Dermis microvascular lymphatic vessel endothelial cell (primary cell): ENCODE measurements at places on chromosomes 3 and 15.
A peak's percentile ranks its signal among the peaks of the same experiment; 100 is the strongest.

- peak; percentile 84 for DNase-seq
Observed at GRCh38 chr3:79872483-79872882, 104.7 kb upstream of the ROBO1 start.

GRCh38 chr3:17372362-17373210 lies 369.8 kb downstream of the TBC1D5 start:
- no peak for DNase-seq

- no peak for DNase-seq
Observed at GRCh38 chr15:23079766-23080165, 40.4 kb upstream of the TUBGCP5 start.

GRCh38 chr15:30974112-30974511 lies 17.3 kb downstream of the MTMR10 start:
- DNase-seq, result no peak

- peak; percentile 28 for DNase-seq
Observed at GRCh38 chr15:55774113-55774970, 31.4 kb upstream of the PRTG start.

- no peak for DNase-seq
Observed at GRCh38 chr15:73716417-73716816, 32.2 kb downstream of the CD276 start.

DNA sequence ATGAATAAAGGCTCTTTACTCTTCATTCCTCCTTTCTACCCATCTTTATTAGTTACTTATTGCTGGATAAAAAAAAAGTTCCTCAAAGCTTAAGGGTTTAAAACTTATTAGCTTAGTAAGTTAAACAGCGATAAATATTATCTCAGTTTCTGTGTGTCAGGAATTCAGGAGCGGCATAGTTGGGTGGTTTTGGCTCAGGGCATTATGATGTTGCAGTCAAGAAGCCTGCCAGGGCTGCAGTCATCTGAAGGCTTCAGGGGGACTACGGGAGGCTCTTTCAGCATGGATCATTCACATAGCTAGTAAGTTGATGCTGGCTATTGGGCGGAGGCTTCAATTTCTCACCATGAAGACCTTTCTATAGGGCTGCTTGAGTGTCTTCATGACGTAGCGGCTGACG lies 1.9 kb upstream of the DLG1 start:
- no peak for DNase-seq

DNA sequence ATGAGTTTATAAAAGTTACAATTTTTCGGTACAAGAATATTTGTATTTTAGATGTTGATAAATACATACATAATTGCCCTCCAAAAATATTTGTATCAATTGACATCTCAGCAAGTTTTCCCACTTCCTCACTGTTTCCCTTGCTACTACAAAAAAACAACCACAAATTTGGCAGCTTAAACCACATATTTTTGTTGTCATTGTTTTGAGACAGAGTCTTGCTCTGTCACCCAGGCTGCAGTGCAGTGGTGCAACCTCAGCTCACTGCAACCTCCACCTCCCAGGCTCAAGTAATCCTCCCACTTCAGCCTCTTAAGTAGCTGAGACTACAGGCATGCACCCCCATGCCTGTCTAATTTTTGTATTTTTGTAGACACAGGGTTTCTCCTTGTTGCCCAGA lies 162.8 kb upstream of the RARB start:
- DNase-seq, result no peak

GRCh38 chr3:28948685-28949084 lies 332.2 kb upstream of the RBMS3 start:
- DNase-seq, result no peak

DNA sequence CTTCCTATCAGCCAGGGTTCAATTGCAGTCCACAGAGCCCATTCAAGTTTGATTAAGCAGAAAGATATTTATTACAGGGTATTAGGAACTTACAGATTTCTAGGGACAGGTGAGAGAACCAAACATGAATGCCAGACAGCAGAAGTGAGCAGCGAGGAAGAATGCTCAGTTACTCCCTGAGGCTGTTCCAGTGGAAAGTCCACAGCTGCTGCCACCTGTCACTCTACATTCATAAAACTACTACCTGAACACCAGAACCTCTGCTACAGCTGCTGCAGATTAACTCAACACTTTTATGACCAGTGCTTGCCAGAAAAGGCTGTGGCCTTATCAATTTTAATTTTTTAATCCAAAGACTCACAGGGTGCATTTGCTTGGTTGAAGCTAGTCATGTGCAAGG lies 325.4 kb upstream of the ONECUT1 start:
- DNase-seq, result no peak

GRCh38 chr3:148528024-148528423 lies 169.7 kb upstream of the AGTR1 start:
- DNase-seq, result no peak

- DNase-seq, result peak; percentile 4
Observed at GRCh38 chr3:84547971-84548970, 410.5 kb upstream of the CADM2 start.

DNA sequence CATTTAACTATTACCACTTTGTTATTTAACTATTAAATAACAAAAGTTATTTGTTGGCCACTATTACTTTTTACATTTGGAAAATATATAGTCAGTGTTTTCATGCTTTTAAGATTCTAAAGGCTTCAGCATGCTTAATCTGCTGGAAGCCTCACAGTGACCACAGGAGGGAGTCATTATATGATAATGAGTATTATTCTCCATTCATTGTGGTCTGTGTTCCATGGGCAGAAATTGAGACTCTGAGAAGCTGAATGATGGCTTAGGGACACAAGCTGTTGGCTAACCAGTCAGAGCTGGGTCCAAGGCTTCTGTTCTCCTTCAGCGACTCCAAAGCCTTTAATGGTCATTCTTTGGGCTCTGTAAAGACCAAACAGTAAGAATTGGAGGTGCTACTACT lies 64.7 kb downstream of the BFSP2 start:
- peak; percentile 40 for DNase-seq

GRCh38 chr15:25183581-25184251 lies 228.9 kb downstream of the SNRPN start:
- no peak for DNase-seq

DNA sequence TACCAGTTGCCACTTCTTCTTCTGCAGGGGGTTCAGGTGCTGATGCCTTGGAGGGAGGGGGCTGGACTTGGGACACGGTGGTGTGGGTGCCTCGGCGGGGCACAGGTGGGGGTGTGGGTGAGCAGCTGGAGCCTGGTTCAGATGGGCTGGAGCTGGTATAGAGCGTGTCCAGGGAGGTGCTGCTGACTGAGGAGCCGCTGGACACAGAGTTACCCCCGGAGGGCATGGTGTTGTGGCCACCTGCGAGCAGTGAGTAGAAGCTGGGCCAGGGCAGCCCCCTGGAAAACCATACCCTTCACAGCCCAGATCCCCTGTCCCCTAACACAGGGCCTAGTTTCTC lies 4.2 kb downstream of the NCKIPSD start:
- DNase-seq, result no peak

- no peak for DNase-seq
Observed at GRCh38 chr15:53213336-53213735, 423.2 kb upstream of the ONECUT1 start.

- no peak for DNase-seq
Observed at GRCh38 chr3:30547716-30548115, 58.7 kb upstream of the TGFBR2 start.

GRCh38 chr15:34943711-34944110 lies 25.8 kb downstream of the AQR start:
- DNase-seq, result no peak

GRCh38 chr15:63596676-63597037 lies 530 bp upstream of the FBXL22 start:
- no peak for DNase-seq

- DNase-seq, result peak; percentile 33
Observed at GRCh38 chr15:66832664-66833063, 130.6 kb downstream of the SMAD6 start.

DNA sequence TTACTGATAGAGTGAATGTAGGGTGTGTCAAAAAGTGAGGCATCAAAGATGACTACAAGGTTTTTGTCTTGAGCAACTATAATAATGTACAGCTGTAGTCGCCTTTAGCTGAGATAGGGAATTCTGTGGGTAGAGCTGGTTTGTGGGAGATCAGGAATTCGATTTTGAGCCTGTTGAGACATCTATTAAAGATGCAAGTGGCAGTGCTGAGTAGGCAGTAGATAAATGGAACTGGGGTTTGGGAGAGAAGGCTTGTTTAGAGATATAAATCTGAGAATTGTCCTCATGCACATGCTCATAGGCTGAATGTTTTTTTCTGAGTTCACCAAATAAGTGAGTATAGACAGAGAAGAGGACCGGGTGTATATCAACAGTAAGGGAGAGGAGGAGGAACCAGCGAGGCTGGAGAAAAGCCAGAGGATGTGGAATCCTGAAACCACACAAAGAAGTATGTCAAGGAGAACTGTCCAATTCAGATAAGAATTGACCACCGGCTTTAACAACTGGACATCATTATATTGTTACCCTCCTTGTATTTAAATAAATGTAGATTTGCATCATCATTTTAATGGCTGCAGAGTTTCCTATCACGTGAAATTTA lies 146.0 kb upstream of the TNIK start:
- no peak for DNase-seq

GRCh38 chr3:26281284-26281985 lies 341.1 kb upstream of the LRRC3B start:
- no peak for DNase-seq

- no peak for DNase-seq
Observed at GRCh38 chr3:39590806-39591205, 123.3 kb downstream of the MOBP start.

DNA sequence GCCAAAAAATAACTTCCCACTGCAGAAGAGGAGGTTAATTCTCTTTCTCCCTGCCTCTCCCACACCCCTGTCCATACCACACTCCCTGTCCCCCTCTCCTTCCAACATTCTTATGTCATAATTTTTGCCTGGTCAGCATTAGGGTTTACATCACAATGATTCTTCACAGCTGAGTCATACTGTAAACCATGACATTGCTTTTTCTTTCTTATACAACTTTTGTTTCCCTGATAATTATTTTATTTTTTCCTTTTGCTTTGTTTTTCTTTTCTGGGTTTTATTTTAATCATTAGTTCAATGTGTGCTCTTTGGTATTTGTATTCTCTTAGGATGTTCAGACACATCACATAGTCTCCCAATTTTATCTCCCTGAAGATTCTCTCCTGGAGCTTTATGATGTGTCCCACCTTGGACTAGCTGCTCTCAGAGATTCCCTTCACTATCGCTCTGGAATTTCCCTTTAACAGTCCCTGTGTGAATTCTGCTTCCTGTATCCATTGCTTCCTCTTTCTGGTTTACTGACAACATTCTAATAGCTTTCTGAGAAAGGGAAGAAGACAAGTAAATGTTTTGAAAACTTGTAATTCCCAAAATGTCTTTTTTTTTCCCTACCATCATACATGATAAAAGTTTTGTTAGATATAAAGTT lies 70.7 kb downstream of the SOX2 start:
- DNase-seq, result peak; percentile 23

DNA sequence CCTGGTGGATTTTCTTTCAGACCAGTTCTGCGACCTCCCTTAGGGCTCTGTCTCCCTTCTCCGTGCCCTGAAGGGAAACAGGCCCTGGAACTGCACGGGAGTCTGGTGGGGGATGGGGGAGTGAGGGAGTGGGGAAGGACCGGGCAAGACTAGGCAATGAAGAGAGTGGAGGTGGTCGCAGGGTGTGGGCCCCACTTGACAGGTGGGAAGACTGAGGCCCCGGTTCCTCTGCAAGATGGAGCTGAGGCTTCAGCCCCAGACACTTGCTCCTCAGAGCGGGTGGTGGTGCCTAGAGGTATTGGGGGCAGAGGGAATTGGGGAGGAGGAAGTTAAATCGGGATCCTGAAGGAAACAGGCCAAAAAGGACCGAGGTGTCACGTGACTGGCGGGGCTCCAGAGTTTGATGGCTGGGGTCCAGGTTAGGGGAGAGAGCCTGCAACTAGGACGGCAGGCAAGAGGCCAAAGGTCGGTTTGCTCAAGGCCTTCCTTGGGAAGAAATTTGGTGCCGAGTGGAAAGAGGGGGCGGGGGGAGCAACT lies 597 bp upstream of the CAMK1 start:
- DNase-seq, result no peak

- DNase-seq, result no peak
Observed at GRCh38 chr3:42526616-42527367, 24.3 kb downstream of the VIPR1 start.

- DNase-seq, result peak; percentile 69
Observed at GRCh38 chr15:67456677-67457529, 64.0 kb upstream of the C15orf61 start.

- peak; percentile 20 for DNase-seq
Observed at GRCh38 chr15:35746121-35746520, 200.2 kb upstream of the DPH6 start.

DNA sequence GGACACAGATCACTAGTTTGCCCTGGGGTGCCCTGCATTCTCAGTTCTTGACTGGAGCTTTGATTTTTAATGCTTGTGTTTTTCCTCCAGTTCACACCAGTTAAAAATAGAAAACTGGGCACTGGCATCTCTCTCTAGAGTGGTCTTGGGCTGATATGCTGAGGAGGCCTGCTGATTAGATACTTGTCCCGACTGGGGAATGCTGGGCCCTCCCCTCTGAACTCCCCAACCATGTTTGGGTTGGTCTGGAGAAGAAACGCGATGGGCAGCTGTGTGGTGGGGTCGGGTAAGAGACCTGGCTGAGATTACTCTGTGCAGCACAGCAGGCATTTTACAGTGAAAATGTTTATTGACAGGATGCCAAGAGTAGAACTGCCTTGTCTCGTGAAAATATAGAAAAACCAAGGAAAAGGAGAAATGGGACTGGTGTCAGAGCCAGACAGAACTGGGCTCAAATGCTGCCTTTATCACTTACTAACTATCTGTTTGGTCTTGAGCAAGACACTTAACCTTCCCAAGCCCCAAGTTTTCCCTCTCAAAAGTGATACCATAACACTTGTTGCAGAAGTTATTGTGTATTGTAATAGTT lies 1.6 kb upstream of the ACTC1 start:
- no peak for DNase-seq

- DNase-seq, result peak; percentile 45
Observed at GRCh38 chr3:134449277-134449676, 36.5 kb downstream of the ANAPC13 start.

DNA sequence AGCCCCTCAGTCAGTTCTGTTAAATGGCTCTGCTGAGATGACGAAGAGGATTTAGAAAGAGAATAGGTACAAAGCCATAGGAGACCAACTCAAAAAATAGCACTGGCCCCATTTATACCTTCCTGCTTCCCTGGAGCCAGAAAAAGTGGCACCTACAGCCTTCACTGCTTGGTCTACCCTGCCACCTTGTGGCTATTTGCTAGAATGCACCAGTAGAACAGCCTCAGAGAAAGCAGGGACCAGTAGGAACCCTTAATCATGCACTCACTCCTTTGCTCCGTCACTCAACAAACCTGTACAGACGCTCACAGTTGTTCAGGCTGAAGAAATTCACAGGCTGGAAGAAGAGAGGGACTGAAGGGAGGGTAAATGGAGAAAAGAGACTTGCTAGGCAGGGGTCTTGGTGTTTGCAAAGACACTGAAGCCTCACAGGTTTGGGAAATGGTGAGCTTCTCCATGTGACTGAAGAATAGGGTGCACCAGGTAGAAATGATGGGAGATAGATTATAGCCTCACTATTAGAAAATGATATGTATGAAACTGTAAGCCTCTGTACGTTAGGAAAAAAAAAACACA lies 12.1 kb upstream of the RTP2 start:
- peak; percentile 47 for DNase-seq

- no peak for DNase-seq
Observed at GRCh38 chr15:35305031-35305550, 220.0 kb upstream of the NANOGP8 start.

GRCh38 chr3:126745760-126746394 lies 41.8 kb downstream of the CHCHD6 start:
- DNase-seq, result no peak
